NCI-H1417 (cell line): ENCODE measurements at places on chromosomes 7 and 10.
A peak's percentile ranks its signal among the peaks of the same experiment; 100 is the strongest.

DNA sequence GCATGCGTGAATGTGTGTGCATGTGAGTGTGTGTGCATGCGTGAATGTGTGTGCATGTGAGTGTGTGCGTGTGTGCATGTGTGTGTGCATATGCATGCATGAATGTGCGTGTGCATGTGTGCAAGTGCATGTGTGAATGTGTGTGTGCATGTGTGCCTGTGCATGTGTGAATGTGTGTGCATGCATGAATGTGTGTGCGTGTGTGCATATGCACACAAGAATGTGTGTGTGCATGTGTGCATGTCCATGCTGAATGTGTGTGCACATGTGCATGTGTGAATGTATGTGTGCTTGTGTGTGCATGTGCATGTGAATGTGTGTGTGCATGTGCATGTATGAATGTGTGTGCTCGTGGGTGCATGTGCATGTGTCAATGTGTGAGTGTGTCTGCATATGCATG, 42.1 kb upstream of the NUB1 start:
- DNase-seq = no peak

- no peak for DNase-seq
Observed at GRCh38 chr10:73762915-73763314, 18.7 kb downstream of the SEC24C start.

DNA sequence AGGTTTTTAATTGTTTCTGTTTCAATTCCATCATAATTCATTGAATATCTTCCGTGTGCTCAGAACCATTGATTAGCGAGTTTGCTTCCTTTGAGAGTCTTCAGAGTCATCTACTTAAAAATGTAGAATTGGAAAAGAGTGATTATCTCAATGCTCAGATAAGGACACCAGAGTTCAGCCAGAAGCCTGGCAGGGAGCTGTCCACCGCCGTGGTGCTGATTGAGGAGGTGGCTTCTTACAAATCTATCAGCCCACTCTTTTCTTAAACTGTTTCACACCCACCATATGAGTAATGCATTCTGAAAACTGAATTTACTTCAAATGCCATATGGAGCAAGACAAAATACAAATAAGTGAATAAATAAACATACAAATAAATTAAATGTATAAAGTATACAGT, 79.3 kb downstream of the INSYN2A start:
- no peak for DNase-seq

DNA sequence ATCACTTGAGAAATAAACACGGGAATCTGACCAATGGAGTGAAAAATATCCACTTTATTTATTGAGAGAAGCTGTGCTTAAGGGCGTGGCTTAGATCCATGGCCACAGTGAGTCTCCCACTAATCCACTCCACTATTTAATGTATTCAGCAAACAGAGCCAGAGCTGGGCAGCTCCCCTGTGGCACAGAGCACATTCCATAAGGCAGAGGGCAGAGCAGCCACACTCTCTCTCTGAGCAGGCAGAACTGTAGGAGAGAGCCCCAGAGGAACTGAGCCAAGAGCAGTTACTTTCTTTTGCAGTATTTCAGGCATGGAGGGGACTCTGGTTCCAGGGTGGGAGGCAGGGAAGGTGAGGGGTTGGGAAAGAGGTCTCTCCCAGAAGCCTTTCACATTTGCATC, 106.0 kb downstream of the GALNT17 start:
- no peak for DNase-seq

DNA sequence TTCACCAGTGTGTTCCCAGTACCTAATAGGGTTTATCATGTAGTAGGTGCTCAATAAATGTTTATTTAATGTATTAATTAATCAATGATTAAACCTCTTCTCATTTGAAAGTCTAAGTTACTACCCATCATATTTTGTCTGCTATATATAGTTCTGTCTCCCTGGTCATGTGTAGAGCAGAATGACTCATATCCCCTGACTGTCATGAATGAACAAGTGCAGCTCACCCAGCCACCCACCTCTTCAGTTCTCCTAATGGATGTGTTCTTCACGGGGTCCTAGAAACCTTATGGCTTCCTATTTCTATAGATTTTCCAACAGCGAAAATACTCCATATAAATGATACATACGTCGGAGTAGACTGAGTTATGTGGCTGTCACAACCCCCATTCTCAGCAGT, 64.5 kb downstream of the HIF1AN start:
- DNase-seq = no peak

DNA sequence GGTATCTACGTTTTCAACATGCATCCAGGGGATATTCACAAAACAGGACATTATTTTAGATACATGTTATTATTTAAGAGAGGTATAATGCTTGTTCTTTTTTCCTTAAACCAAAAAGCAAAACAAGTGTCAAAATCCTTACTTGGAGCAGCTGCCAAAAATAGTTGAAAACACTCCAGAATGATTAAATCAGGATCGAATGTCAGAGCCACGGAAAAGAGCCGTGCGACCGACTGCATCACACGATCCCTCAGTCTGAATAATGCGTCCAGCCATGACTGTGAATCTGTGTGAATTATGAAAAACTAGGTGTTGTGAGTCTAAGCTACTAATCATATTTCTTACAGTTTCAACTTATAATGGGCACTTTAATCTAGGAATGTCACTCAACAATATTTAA, 126.0 kb downstream of the PARD3 start:
- DNase-seq = no peak

GRCh38 chr10:127911218-127911866, 4.4 kb downstream of the PTPRE start:
- DNase-seq = no peak

- DNase-seq = no peak
Observed at GRCh38 chr10:78464118-78464855, 430.6 kb downstream of the RPS24 start.

DNA sequence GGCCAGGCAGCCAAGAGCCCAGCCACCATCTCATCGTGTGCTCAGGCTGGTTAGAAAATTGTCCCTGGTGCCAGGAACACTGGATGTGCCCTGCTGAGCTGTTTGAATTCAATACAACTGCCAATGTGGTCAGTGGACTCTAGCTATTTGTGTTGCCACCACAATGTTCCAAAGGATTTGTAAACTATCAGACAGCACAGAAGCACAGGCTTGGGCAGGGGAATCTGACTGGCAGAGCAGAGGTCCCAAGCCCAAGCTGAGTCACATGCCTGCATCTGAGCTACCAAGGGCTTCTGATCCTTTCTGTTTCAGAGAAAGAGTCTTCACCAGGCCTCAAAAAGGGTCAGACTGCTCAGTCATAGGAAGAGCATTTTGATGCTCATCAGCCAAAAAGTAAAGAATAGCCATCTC, 232.1 kb upstream of the SEMA3C start:
- DNase-seq = peak; percentile 9

DNA sequence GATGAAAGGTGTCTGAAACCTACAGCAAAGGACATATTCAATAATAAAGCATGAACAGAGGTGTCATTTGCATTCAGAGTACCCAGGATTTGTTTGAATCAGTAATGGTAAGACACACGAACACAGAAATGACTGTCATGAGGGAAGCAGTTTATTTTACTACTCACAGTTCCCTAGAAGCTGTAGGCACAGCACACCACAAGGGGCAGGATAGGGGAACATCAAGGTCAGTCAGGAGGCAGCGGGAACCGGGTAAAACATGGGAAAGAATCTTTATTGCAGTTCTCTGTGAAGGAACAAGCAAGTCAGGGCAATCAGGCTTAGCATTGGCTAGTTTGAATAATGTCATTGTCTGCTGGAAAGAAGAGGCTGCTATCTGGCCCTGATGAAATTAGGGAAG, 70.2 kb upstream of the PDSS1 start:
- DNase-seq = no peak

DNA sequence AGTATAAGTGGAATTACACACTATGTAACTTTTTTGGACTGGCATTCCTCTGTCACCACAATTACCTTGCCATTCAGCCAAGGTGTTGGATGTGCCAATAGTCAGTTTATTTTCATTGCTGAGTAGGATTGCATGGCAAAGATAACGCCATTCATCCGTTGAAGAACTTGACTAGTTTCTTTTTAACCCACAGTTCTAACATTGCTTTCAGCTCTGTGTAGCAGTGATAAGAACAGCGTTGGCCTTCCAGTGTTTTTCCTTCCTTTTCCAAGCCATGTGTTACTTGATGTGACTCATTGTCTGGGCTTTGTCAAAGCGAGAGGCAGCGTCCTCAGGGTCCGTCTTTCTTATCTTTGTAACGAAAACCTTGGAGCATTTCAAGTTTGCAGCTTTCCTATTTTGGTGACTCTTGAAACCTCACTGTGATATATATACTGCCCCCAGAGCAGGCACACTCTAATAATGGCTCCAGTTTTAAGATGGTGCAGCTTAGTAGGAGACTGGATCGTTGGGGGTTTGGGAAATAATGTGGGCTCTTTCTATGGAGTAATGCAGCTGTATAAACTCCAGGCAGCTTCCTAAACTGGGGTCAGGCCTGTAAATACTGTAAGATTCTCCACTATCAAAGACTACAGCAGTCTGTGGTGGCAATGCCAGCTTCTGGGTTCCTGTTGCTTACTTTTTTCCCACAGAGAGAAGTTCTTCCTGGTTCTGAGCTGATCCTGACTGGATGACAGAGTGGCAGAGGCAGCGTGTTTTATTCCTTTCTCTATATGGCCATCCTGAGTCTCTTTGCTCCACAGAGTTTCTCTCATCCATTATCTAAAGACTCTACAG, 41.7 kb downstream of the AKR1E2 start:
- no peak for DNase-seq

GRCh38 chr10:96491303-96491702, 22.4 kb downstream of the TLL2 start:
- DNase-seq = peak; percentile 17

GRCh38 chr10:9230625-9231024, 1176.1 kb downstream of the GATA3 start:
- no peak for DNase-seq

DNA sequence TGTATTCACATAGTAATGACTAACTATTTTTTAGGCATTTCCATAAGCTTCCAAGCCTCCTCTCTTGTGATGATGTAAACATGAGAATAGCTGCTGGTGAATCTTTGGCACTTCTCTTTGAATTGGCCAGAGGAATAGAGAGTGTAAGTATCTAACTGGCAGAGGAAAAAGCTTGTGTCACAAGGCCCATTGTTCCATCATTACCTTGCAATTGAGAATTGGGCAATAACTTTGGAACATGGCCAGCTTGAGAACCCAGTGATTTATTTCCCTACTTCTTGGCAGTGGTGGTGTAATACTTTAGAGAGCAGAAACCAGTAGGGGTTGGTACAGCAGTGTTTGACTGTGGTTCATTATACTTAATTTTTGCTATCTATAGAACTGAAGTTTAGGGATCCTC, 12.0 kb downstream of the IFRD1 start:
- DNase-seq = no peak

GRCh38 chr7:153886506-153887441, 165.4 kb upstream of the DPP6 start:
- DNase-seq = no peak

- no peak for DNase-seq
Observed at GRCh38 chr7:78900806-78901205, 552.7 kb downstream of the MAGI2 start.

- no peak for DNase-seq
Observed at GRCh38 chr10:69800109-69800508, 1.6 kb upstream of the COL13A1 start.

DNA sequence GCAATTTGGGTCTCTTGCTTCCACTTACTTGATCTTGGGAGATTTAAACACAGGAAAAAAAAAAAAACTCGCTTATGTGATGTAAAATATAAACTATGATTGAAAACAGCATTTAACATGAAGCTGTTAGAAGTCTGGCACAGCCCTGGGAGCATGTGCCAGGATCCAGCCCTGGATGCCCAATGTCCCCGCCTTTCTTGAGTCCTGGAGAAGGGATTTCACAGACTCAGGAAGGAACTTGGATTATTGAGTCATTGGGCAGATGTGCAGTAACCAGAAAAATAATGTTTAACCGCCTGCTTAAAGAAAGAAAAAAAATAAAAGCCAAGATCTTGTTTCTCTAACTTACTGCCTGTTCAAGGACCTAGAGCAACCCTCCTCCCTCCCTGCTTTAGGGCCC, 3.7 kb upstream of the JCAD start:
- DNase-seq = no peak

DNA sequence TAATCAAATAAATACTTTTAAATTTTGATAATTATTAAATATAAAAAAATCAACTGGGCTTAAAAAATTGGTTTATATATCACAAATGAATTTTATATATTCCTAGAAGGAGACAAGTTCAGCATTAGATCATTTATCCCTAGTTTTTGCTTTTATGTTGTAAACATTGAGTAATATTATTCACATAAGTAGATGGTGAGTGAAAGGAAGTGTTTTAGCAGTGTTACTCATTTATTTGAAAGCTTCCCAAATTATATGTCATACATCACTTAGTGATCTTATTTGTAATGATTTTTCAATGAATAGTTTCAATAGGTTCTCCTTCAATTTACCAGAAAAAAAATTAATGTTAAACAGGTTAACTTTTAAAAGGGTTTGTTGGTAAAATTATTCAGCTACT, 15.8 kb downstream of the KLLN start:
- no peak for DNase-seq

- DNase-seq = no peak
Observed at GRCh38 chr10:117298219-117298618, 57.3 kb downstream of the SLC18A2 start.

- DNase-seq = peak; percentile 2
Observed at GRCh38 chr10:117860823-117861222, 185.9 kb downstream of the RAB11FIP2 start.

DNA sequence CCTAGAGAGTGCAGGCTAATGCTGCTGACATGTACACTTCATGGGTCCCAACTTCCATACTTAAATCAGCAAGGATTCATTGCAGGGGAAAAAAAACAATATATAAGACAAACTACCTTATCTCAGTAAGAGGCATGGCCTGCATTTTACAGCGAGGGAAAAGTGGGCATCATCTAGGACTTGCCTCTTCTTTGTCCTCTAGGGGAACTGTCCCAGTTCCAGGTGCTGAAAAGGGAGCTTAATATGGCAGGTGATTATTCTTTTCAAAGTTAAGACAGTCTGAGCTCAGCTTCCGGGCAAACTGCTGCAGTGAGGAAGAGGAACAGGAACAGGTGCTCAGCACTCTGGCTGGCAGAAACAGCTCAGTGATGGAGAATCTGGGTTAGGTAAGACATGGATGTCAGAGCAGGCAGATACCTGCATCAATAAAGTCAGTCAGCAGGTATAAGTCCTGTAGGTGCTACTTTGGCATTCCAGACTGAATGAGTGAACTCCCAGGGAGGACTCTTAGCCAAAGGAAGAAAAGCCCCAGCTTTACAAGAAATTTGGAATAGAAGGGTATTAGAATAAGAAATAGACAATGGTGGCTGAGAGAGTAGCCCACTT, 147.2 kb downstream of the TMEM178B start:
- no peak for DNase-seq
